GM12864 (cell line): ENCODE measurements at places on chromosomes 4 and X.
A peak's percentile ranks its signal among the peaks of the same experiment; 100 is the strongest.

DNA sequence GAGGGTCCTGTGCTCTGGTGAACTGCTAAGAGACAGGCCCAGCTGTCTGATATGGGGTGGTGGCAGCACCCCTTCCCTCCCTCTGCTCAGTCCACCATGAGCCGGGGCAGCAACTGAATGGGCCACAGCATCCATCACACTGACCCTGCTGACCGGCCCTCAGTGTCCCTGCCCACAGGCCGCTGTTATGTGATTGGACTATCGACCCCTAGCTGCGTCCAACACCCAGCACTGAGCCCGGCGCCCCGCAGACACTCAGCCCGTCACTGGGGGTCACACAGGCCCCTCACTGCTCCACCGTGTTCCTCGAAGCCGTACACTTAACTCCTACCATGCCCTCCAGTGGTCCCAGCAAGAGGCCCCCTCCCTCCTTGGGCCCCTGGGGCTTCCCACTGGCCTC lies 88.8 kb upstream of the PSAPL1 start:
- DNase-seq = no peak

DNA sequence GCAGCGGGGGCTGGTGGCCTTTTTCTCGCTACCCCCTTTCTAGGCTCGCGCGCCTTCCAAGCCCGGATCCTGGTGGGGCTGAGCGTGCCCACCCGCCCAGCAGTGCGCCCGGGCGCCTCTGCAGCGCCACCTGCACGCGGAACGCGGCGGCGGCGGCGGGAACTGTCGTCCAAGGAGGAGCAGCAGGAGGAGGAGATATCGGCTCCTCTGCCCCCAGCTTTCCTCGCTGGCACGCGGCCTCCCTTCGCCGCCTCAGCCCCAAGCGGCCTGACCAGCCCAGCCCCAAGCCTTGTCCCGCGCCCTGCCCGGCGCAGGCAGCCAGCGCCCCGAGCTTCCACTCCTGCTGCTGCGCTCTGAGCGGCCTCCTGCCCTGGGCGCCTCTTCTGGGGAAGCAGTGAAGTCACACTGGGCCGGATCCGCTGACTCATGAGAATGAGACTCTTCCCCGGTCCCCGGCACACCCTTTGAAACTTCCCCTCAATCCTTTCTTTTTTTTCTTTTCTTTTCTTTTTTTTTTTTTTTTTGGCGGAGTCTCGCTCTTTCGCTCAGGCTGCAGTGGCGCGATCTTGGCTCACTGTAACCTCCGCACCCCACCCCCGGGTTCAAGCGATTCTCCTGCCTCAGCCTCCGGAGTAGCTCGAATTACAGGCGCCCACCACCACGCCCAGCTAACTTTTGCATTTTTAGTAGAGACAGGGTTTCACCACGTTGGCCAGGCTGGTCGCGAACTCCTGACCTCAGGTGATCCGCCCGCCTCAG lies 10.6 kb upstream of the ELF4 start:
- DNase-seq = no peak

GRCh38 chr4:70833675-70834074 lies 6.0 kb downstream of the GRSF1 start:
- no peak for DNase-seq

- DNase-seq = no peak
Measured at GRCh38 chrX:7028246-7028645, 119.3 kb upstream of the STS start.

- DNase-seq = no peak
Measured at GRCh38 chrX:103356858-103357257, 552 bp downstream of the TCEAL9 start.

DNA sequence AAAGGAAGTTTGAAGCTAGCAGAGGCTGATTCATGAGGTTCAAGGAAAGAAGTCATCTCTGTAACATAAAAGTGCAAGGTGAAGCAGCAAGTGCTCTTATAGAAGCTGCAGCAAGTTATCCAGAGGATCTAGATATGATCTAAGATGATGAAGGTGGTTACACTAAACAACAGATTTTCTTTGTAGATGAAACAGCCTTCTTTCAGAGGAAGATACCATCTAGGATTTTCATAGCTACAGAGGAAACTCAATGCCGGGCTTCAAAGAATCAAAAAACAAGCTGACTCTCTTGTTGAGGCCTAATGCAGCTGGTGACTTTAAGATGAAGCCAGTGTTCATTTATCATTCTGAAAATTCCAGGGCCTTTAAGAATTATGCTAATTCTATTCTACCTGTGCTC lies 28.8 kb downstream of the NR0B1 start:
- no peak for DNase-seq

- DNase-seq = no peak
Measured at GRCh38 chrX:39945709-39946108, 152.0 kb downstream of the BCOR start.

DNA sequence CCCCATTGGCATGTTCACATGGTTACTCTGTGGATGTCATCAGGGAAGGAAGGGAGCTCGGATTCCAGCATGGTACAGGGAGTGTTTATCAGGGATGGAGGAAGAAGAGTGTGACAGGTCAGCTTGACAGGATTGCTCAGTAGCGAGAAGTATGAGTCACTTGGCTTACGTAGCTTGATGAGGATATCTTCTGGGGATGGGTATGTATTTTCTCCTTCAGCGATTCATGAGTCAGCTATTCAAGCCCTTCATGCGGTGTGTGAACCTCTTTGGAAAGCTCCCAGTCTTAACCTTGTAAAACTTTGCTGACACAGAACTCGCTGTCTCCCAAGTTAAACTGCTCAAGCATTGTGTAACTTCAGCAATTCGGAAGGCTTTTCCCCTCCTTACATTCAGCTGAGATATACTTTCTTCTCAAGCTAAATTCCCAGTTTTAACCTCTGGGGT lies 275.4 kb downstream of the ARHGAP10 start:
- DNase-seq = no peak

- DNase-seq = no peak
Measured at GRCh38 chr4:115128037-115128436, 14.6 kb upstream of the NDST4 start.

DNA sequence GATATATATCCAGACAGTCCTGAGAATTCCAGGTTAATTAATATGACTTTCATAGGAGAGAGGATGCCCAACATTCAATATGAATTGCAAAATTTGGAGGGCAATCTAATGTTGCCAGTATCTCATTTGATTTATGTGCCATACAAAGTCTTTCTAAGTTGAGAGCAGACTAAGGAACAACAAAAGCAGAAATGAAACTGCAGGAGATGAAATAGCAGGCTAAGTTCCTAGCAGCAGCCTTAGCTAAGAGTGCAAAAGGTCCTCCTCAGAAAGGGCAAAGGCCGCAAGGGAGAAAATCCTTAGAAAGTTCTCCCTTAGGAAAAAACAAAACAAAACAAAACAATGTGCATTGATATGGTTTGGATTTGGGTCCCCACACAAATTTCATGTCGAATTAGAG lies 602.9 kb upstream of the HTR2C start:
- DNase-seq = no peak

DNA sequence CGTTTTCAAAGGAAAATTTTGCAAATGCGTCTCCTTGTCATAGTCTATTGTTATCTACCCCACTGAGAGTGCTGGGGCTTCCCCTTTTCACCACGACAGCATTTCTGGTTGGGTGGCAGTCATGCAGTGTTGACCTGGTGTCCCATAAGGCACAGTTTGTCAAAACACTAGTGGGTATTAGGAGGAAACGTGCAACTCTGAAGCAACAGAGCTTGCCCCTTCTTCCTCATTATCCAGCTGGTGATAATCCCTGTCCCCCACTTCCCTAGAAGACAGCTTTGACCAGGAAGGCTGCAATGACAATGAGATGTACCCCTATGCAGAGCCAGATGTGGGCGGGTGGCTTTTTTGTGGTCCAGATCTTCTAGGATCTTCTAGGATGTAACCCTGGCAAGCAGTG lies 1.8 kb downstream of the TBC1D1 start:
- peak; percentile 57 for DNase-seq

GRCh38 chrX:45208121-45208856 lies 7.6 kb upstream of the DIPK2B start:
- no peak for DNase-seq

DNA sequence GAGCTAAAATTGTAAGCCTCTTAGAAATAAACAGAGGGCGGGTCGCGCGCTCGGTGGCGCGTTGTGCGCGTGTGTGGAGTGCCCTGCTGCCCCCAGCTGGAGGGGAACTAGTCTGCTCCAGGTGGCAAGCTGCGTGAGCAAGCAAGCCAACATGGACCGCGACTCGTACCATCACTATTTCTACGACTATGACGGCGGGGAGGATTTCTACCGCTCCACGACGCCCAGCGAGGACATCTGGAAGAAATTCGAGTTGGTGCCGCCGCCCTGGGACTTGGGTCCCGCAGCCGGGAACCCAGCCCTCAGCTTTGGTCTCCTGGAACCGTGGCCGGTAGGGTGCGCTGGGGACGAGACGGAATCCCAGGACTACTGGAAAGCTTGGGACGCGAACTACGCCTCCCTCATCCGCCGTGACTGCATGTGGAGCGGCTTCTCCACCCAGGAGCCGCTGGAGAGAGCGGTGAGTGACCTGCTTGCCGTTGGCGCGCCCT lies 66.1 kb downstream of the DNAAF6 start:
- DNase-seq = no peak

DNA sequence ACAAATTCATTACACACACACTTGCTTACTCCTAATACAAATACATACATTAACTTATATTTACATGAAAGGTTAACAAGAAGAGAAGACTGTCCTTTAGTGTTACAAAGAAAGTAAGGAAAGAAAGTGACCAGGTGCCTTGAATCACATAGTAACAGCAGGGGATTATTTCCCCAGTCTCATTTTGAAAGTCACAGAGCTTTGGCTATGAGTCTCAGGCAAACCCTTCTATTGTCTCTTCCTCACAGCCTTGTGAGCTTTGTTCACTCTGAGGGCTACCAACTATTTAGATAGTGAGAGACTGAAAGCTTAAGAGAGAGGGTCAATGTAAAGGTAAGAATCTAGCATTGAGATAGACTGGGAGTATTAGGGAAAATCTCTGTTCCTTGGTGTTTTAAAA lies 161.6 kb downstream of the NPNT start:
- DNase-seq = no peak

DNA sequence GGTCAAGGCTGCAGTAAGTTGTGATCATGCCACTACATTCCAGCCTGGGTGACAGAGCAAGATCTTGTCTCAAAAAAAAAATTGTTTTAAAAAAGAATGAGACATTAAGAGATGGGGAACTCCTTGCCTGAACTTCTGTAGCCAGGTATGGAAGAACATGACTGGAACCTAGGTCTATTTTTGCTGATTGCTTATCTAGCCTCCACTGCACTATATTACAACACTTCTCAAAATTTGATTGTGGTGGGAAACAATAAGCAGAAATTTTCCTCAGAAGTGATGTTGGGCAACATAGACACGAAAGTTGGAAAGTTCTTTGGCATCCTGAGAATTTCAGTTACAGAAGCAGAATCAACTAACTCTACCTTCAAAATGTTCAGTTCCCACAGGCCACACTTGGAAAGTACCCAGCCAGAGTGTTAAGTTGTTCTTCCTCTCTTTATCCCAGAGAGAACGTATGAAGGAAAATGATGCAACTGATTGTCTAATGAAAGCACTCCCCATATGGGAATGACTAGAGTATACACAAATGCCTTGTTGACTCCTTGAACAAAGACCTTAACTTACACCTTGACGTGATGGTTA lies 50.0 kb downstream of the LUZP4 start:
- DNase-seq = no peak

DNA sequence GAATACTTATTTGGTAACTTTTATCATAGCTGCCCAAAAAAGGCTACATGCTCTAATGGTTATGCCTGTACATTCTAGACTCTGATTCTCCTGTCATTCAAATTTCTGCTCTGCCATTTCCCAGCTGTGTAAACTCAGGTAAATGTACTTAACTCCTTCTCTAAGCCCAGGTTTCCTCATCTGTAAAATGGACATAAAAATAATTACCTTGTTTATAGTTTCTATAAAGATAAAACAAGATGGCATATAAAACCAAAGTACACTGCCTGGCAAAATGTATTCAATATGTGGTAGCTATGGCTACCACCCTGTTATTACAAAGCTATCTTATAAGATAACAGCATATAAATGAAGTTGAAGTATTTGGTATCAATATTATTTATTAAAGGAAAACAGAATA lies 158.8 kb downstream of the PPARGC1A start:
- DNase-seq = no peak

DNA sequence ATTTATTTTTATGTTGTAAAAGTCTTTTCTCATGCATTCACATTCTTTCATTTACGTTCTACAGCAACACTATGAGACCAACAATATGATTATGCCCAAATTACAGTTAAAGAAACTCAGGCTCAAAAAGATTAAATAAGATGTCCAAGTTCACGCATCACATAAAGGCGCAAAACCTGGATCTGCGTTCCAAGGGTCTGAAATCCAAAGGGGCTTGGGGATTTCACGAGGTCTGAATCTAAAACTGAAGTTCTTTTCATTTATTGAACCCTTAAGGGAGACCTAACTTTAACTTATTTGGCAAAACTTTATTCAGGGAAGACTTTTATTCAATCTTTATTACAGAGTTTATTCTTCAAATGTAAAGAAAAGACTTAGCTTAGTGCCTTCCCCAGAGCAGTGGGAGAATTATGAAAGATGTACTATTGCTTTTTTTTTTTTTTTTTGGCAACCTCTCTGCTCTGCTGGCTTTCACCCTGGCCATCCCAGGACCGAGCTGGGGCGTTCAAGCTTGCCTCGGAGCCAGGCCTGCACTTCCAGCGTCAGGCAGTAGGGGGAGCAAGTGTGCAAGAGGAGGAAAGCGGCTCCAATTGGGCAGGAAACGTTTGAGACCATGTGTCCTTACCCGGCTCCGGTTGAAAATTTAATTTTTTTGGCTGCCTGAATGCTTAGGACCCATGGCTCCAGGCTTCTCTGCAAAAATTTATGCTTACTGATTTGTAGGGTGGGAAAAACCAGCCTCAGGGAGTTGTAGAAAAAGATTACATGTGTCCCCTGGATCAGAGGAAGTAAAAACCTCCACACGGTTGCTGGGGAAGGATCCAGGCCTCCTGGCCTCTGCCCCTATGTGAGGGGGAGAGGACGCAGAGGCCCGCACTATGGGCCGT lies 344.3 kb upstream of the KLF3 start:
- DNase-seq = peak; percentile 77

- no peak for DNase-seq
Measured at GRCh38 chrX:133864236-133864635, 121.2 kb downstream of the GPC3 start.

DNA sequence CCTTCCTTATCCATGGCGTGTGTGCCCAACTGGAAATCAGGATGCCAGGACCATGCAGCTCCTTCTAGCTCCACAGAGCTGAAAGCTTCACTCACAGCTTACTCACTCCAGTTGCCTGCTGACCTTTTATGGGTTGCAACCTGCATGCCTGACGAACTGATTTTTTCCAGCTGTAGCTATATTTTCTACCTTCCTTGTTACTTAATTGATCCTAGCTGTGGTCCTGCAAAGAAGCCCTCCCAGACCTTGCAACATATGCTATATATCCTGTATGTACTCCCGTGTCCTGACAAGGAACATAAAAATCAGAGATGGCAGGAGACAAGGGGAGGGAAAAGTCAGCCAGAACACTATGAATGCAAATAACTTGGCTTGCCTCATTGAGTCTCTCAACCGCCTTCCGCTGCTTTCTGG lies 135.3 kb upstream of the LDB2 start:
- DNase-seq = no peak

- DNase-seq = no peak
Measured at GRCh38 chrX:8278557-8278956, 107.5 kb upstream of the VCX2 start.

GRCh38 chrX:65695849-65696449 lies 28.5 kb downstream of the MSN start:
- DNase-seq = no peak
